ENCODE measurements at places on chromosomes 1 and 21.

GRCh38 chr1:37031429-37031828 is 2.9 kb downstream of the GRIK3 start:
- DNase-seq: no peak

GRCh38 chr1:16202281-16203210 is 9.9 kb downstream of the ARHGEF19 start:
- no peak for DNase-seq

- no peak for DNase-seq
Measured at GRCh38 chr21:25708467-25709065, 26.1 kb downstream of the ATP5PF start.

GRCh38 chr21:17828223-17828622 is 9.1 kb upstream of the C21orf91 start:
- no peak for DNase-seq

- no peak for DNase-seq
Measured at GRCh38 chr1:204325944-204326343, 33.8 kb downstream of the PLEKHA6 start.

DNA sequence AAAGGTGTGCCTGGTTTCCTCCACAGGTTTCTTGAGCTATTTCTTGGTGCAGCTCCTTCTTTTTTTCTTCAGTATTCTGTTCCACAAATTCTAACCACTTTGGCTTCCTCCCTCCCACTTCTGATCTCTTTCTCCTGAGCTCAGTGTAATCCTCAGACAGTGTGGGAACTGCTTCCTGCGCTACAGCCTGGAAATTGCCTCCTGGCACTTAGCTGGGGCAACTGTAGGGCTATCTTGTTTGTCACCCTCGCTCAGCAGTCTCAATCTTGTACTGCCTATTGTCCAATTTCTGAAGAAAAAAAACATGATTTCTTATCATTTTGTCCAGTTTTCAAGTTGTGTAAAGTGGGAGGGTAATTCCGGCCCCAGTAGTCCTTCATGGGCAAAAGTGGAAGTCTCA is 24.0 kb upstream of the GALNT2 start:
- DNase-seq: no peak

DNA sequence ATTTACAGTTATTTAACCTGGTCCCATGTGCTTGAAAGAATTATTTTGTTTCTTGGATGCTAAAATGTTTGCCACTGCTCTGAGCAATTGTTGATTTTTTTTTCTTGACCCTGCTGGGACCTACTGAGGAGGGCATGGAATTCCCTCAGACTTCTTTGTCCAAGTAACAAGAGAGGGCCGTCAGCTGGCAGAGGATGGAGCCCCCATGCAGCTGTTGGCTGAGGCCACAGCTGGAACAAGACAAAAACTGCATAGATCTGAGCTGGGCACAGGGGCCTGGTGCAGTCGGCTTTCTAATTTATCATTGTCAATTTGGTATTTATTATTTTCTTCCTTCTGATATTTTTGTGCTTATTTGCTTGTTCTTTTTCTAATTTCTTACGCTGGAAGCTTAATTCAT is 39.6 kb upstream of the ABCG1 start:
- no peak for DNase-seq

Measured in stimulated activated CD4-positive, alpha-beta T cell treated with anti-CD3 and anti-CD28 coated beads, Interleukin-15, amount 100 ng/mL, for 1 hour (primary cell).